HT-29 (cell line): ENCODE measurements at places on chromosomes 7 and 10. TPM values are rescaled to one million over a fixed set of nuclear protein-coding genes. Genes with fewer than 3 reads are reported as not detected.
A peak's percentile ranks its signal among the peaks of the same experiment; 100 is the strongest.

The SCIN gene
- 0.76 and 1.5 TPM in 2 replicates for total RNA-seq

The WDR91 gene
- 8.9 and 10.8 TPM in 2 replicates for total RNA-seq

DNA sequence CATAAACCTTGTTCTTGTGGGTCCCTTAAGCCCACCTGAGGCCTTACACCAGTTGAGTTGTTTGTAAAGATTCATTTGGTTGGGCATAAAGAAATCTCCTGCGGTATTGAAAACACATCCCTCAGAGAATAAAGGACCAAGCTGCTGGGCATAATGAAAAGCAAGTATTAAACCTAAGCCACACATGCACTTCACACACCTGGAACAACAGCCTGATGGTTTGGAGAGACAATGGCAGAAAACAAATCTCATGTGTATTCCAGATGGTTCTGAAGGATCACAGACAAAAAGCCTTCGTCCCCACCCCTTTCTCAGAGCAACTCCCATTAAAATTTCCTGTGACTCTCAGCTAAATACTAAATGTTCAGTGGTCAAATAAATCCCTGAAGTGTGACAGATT is 44.2 kb downstream of the FEZF1 start:
- DNase-seq, result no peak

GRCh38 chr10:104993085-104993484 is 352.0 kb downstream of the SORCS3 start:
- no peak for DNase-seq

GRCh38 chr7:95534796-95535195 is 49.1 kb downstream of the ASB4 start:
- DNase-seq, result no peak

DNA sequence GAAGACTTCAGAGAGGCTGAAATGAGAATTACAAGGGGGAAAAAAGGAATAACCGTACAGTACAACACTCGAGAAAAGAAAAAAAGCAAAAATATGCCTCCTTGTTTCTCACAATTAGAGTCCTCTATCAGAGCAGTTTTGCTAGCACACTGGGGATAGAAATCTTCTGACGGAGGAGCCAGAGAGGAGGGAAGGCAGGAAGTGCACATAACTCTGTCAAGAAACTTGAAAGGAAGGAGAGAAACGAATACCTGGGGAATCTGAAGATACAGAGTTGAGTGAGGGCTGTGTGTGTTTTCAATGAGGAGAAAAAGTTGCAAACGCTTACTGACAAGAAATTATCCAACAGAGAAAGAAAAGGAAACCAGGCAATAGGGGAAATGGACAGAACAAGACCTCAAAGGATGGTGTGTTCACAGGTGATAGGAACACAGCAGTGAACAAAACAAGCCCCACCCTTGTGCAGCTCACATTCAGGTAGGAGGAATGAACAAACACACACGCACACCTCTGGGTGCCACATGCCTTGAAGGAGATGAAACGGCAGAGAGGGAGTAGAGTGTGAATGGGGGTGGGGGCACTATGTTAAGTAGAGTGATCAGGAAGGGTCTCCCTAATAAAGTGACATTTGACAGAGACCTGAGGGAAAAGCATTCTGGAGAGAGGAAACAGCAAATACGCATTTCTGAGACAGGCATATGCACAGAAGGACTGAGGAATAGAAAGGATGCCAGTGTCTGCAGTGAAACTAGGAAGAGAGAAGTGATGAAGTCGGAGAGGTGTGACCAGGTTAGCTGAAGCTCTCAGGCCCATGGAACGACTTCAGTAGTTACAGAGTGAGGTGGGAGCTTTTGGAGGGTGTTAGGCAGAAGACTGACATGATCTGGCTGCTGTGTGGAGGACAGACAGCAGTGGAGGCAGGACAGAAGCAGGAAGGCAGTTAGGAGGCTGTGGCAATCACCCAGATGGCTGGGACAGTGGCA is 46.7 kb upstream of the SPOCK2 start:
- peak; percentile 10 for DNase-seq

GRCh38 chr7:106065575-106066500 is 46.3 kb downstream of the SYPL1 start:
- peak; percentile 83 for DNase-seq
